ENCODE measurements at places on chromosomes 12 and 14.

- no peak for DNase-seq
Observed at GRCh38 chr12:101243074-101243473, 33.0 kb upstream of the SLC5A8 start.

DNA sequence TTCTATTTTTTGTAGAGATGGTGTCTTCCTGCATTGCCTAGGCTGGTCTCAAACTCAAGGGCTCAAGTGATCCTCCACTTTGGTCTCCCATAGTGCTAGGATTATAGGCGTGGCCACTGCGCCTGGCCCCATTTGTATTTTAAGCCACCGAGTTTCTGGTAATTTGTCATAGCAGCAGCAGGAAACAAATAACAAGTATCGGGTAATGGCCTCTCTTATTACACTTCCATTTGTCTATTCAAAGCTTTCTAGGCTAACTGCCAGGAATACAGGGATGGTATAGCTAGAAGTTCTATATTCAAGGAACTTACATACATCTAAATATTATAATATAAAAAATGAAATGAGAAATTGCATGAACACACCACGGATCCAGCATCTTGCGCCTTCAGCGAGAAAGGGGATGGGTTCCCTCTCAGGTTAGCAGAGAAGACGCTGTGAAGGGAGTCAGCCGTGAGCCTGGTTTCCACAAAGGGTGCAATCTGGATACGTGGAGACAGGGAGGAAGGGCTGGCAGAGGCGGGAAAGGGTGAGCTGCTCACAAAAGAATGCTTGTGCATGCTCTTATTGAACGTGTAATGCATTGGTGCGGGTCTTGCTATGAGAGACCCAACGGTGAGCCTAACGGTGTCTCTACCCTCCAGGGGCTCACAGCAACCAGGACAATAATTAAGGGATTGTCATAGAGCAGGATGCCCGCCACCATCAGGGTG, 9.5 kb downstream of the BDKRB1 start:
- DNase-seq, result no peak

GRCh38 chr14:32588448-32589320, 259.6 kb downstream of the AKAP6 start:
- no peak for DNase-seq

DNA sequence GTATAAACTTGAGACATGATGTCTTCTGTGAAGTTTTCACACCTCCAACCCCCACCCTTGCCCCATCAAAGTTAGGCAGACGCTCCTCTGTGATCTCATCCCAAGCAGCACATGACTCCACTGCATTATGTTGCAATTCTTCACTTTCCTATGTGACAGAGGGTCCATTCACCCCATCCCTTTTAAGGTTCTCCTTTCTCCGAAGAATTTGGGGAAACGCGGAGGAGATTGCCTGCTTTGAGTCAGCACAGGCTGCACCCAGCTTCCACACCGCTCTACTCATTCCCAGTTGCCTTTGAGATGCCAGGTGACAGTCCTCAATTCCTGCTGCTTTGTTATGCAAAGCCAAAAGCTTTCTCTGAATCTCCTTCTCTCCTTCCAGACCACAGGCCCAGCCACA, 61.8 kb downstream of the PHLDA1 start:
- DNase-seq, result no peak

DNA sequence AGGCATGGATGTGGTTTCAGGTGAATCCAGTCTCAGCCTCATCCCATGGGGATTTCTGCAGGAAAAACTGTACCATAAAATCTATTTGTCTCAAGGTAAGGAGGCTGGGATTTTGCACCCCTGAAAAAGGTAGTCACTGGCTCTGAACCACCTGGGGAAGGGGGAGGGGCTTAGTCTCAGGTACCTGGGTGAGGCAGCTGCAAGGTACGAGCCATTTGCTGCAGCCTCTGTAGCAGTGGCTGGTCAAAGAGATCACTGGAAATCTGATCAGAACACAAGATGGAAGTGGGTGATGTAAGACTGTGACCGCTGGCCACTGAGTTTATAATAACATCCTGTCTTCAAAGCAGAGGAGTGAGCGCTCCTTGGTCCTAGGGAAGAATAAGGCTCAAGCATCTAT, 209.9 kb upstream of the NOS1 start:
- DNase-seq, result no peak

DNA sequence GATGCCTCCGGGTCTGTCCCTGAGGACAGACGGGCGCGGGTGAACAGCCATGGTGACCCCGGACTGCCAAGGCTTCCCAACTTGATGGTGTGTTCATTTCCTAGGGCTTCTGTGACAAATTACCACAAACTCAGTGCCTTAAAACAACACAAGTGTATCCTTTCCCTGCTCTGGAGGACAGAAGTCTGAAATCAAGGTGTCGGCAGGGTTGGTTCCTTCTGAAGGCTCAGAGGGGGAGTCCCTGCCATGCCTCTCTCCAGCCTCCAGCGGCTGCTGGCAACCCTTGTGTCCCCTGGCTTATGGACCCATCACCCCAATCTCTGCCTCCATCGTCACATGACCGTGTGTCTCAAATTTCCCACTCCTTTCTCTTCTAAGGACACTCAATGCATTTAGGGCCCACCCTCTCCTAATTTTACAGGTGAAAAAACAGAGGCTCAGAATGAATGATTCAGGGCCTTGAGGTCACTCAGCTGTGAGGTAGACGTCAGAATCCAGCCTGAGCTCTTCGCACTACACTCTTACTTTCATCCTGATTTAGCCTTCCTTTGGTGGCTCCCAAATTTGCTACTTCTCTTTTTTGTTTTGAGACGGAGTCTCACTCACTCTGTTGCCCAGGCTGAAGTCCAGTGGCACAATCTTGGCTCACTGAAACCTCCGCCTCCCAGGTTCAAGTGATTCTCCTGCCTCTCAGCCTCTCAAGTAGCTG, 45.4 kb downstream of the VCPKMT start:
- DNase-seq, result no peak

DNA sequence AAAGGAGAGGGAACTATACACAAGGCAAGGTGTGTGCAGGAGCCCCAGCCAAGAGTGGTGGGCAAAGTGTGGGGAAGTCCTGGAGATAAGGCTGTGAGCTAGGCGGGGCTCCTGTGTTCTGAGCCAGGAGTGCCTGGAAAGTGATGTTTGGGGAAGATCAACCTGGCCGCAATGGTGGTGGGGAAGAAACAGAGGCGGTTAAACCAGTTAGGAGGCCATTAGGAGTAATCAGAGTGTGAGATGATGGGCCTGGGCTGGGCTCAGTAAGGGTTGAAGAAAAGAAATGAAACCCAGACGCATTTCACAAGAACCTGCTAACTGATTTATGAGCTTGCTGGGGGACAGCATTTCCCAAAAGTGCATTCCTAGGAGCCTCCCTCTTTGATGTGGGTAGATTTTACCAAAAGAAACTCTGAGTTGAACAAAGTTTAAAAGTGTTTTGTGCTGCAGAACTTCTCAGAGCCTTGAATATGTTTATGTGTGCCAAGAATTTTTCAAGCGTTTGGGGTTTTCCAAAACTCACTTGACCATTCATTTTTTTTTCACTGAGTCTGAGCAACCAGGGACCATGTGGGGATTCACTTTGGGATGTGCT, 34.2 kb upstream of the LRP1-AS start:
- no peak for DNase-seq

DNA sequence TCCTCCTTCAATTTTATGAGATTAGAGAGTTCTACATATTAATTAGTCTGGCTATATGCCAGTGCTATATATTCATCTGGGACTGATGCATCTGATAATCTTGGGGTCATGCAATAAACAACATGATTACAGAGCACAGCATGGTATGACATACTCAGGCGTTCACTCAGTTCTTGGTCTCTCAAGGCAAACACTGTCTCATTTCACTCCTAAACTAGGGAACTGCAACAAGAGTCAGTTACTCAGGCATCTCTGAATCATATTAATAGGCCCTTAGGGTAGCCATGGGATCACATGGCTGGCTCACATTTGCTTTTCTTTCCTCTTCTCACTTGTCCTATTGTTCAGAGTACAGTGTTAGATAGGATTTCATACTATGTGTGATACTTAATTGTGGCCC, 91.8 kb upstream of the TMEM260 start:
- DNase-seq, result no peak

- no peak for DNase-seq
Observed at GRCh38 chr12:24850496-24850895, 98.4 kb downstream of the BCAT1 start.

Measured in NCI-H1417 treated with DMSO at 0.1 percent for 48 hours (cell line).